ENCODE measurements at places on chromosomes 16 and 17. TPM values are rescaled to one million over a fixed set of nuclear protein-coding genes. Genes with fewer than 3 reads are reported as not detected.

Gene CD300E
- 0.06 TPM for polyA plus RNA-seq

Gene KRTAP4-3
- polyA plus RNA-seq: not detected

DNA sequence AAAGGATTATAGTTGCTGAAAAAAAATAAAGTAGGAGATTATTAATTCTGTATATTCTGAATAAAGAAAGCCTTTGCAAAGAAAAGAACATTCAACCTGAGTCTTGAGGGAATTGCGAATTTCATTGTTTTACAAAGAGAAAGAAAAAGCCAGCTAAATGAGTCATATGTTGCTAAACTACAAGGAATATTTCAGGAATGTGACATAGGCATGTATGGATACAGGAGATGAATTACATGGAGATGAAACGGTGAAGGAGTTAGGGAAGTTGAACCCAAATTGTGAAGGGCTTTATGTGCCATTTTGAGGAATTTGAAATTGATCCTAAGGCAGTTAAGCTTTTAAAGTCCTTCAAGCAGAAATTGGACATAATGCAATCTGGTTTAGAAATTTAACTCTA, 177.3 kb upstream of the RBL2 start:
- DNase-seq: no peak

DNA sequence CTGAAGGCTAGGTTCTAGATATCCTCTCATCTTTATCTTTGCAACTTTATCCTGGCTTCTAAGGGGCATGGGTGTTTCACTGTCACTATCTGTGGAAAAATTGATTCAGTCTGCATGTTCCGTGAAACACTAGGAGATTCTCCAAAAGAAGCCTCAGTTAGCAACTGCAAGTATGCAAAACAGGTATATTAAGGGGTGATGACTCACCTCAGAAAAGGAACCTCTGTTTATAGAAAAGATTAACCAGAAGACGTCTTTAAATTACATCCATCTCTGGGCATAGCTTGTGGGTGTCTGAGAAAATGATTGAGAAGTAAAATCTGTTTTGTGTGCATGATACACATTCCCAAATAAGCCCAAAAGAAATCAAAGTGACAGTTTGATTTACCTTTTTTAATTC, 353.8 kb upstream of the HSBP1 start:
- DNase-seq: no peak

- no peak for DNase-seq
Measured at GRCh38 chr16:30530163-30531037, 4.0 kb upstream of the ZNF768 start.

DNA sequence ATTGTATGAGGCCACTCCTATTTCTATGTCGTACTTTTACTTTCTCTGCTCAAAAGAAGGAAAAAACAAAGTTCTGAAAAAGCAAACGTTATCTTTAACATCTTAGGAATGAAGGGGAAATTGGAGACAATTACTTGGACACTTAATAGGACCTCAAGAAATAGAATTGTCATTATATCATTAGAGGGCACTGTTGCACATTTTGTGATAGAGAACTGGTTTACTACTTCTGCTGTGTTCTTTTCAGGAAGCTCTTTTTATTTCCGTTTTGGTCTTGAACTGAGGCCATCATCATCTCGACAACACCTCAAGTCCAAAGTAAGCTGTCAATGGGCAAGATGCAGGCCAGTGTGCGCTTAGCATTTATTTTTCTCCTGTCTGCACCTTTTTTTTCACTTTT, 14.6 kb downstream of the COG4 start:
- peak; percentile 47 for DNase-seq

DNA sequence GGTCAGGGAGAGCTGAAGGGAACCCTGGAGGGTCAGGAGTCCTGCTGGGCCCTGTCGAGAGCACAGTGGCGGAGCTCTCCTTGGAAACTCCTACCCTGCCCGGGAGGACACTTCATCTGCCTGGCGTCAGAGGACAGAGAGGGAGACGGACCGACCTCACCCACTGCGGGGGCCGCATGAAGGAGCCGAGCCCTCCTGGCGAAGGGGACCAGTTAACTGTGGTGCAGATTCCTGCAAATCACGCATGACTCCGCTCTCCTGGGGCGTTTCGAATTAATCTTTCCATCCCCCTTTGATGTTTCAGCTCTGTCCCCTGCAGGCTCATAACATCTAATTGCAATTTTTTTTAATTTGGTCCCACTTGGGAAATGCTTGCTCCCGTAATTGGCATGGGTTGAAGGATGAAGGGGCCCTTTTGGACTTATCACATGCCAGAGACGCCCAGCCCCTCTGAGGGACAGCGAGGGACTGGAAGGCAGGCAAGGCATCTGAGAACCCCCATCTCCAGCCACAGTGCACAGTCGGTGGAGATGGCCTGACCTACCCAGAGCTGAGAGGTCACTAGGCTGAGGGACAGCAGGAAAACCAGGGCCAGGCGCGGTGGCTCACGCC, 26.5 kb downstream of the RPH3AL start:
- DNase-seq: no peak

DNA sequence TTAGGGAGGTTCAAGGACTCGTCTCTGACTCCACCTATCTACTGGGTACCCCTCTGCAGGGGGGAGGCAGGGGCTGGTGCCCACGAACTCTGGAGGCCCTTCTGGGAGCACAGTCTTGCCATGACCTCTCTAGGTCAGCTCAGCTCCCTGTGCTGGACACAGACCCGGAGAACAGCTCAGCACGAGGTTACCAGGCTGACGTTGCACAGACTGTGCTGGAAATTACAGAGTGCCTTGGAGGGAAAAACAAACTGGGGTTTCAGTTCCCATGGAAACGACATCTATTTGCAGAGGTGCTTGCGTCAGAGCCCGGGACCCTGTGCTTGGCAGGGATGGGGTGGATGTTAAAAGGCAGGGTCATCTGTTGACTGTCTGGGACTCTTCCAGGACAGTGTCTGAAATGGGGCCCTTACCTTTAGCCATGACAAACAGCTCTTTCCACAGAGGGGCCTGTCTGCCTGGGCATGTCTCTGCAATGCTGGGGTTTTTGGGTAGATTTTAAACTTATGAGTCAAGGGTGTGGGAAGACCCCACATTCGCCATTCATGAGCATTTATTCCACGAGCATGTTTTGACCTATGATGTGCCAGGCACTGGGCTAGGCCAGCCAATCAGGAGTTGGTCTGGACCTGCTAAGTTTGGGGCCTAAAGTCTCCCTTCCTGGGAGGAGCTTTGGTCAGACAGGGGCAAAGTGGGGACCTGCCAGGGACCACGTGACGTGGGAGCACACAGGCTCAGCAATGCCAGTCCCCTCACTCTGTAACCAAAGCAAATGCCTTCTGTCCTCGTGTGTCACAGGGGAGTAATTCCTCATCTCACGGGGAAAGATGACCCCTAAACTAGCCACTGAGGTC, 22.5 kb downstream of the CCR7 start:
- DNase-seq: no peak

DNA sequence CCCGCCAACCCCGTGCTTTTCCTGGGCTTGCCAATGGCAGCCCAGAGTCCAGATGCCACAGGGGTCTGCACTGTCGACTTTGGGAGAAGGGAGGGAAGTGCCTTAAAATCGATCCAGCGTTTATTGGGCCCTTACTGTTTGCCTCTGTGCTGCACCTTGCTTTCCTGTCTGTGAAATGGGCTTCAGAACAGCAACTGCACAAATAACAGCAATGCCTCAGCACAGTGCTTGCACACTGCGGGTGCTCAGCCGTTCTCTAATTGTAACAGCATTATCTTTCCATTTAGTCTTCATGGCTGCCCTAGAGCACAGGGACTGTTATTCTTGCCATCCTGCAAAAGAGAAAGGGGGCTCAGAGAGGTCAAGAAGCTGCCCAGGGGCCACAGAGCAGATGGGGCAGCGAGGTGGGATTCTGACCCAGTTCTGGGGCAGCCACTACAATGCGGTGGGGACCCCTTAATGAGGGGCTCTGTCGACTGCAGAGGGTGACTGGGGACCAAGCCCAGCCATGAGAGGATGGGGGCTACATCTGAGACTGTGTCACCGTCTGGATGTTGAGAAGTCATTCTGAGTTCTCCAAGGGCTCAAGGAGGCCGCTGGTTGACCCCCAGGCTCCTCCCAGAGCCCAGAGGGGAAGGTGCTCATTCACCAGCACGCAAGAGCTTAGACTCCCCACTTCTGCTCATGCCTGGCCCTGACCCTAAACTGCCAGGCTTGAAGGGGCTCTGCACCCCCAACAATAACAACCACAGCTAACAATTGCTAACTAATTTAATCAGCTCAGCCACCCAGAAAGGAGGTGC, 9.4 kb upstream of the FOXF1 start:
- DNase-seq: no peak
